ENCODE measurements at places on chromosomes 6 and 20.

- no peak for DNase-seq
Measured at GRCh38 chr6:71375676-71376075, 87.1 kb downstream of the OGFRL1 start.

GRCh38 chr6:166581091-166581511 lies 5.4 kb downstream of the RAMACL start:
- DNase-seq = no peak

DNA sequence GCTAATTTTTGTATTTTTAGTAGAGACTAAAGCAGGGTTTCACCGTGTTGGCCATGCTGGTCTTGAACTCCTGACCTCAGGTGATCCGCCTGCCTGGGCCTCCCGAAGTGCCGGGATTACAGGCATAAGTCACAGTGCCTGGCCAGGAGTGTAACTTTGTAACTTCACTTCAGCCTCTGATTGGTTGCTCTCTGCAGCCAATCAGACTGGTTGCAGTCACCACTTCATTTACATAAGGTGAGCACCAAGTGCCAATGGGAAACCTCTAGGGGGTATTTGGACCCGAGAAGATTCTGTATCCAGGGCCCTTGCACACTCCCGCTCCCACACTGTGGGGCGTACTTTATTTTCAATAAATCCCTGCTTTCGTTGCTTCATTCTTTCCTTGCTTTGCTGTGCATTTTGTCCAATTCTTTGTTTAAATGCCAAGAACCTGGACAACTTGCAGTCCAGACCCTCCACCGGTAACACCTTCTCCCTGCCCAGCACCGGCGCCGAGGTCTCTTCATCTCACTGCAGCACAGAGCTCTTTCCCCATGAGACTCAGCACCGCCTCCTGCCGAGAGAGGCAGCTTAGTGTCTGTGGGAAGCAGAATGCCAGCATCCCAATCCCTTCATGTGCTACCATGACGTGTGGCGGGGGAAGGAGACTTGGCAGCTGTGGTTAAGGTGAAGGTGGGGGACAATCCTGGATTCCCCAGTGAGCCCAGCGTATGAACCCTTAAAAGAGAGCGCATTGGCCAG lies 14.0 kb upstream of the MRGBP start:
- DNase-seq = no peak

DNA sequence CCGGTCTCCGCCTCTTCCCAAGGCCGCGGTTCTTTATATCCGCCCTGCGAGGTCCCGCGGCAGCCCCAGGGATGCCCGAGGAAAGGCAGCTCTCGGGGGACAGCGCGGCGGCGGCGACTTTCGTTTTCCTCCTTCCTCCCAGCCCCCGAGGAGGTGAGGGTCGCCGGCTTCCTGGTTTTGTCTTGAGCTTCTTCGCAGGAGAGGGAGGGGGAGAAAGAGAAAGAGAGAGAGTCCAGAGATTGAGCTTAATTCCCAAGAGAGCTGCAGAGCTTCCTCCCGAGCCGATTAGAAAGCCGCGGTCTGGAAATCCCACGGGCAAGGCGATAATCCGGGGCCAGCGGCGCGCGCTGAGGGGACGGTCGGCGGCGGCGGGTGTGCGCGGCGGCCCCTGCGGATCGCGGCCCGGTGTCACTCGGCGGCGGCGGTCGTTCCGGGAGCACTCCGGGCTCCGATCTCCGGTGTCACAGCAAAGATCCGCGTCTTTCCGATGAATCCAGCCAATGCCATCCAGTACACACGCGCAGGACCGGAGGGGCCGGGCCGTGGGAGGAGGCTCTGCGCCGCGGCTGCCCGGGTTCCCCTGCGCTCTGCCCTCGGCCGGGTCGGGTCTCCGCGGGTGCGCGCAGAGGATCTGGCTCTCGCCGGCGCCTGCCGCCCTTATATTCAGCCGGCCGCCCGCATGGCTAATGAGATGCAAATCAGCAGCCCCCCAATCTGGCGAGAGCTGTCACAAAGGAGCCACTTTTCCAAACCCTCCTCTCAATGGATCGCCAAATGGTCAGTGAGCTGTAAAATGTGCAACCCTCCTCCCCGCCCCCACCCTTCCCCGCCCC lies at the start of gene DLL1:
DLL1 (minus strand) TSS at position 783 of the 833 bp plus-strand sequence. CDS start 939 bp downstream, outside the sequence.
- no peak for DNase-seq

- no peak for DNase-seq
Measured at GRCh38 chr20:24821391-24821790, 127.7 kb upstream of the CST7 start.

DNA sequence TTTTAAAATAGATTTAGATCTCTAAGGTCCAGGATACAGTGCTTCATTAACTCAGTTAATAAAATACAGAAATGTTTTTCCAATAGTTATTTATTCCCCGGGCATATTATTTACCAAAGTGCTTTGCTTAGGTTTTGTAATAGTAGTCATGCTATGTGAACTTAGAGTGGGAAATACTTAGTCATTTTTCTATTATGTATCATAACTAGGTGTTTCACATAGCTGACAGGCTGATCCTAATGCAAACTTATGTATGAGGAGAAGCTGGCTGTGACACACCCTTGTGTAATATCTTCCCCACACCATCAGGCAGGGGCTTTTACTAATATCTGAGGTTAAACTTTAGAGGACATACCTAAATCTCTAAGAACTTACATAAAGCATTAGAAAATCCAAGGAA lies 277.7 kb upstream of the RIMS1 start:
- DNase-seq = no peak

GRCh38 chr6:12423832-12424231 lies 133.7 kb downstream of the EDN1 start:
- DNase-seq = no peak

DNA sequence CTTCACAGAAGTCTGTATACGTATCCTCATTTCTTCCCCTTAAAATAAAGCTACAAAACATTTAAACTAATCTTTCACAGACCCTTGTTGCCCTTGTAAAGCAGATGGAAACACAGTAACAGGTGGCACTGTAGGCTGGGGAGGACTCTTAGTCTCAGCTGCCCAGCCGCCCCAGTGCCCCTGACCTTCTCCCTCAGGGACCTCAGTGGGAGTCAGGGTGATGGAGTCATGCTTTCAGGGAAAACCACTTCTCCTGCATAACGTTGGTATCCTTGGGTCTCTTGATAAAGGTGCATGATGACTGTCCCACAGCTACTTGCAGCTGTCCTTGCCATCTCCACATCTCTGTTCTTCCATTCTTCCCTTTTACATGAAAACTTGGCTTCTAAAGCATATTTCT lies 198.6 kb downstream of the CDKAL1 start:
- no peak for DNase-seq

GRCh38 chr6:100566563-100566962 lies 101.8 kb upstream of the SIM1 start:
- no peak for DNase-seq

DNA sequence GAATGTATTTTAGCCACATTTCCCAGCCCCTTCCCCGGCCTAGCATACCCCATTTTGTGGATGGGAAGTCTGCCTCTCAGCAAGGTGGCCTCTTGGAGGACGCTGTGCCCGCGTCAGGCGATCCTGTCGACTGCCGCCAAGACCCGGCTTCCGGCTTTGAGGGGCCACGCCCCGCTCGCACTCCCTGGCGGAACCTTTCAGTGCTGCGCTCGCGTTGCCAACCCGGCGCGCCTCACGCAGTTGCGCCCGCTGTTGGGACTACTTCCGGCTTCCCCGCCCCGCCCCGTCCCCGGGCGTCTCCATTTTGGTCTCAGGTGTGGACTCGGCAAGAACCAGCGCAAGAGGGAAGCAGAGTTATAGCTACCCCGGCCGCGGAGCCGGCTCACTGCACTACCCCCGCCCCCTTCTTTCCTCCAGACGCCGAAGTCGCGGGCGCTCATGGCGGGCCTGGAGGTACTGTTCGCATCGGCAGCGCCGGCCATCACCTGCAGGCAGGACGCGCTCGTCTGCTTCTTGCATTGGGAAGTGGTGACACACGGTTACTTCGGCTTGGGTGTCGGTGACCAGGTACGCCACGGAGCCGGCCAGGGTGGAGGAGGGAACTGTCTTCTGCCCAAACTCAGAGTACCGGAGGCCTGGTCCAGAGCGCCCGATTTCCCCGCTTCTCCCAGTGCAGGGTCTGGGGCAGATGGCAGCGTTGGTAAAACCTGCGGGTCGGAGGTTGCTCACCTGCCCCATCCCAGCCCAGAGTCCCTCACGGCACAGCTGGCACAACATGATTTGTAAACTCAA lies at the start of gene PSMF1:
PSMF1 (plus strand) TSS at position 267 of the 792 bp plus-strand sequence; CDS start at position 439, 172 bp downstream.
- DNase-seq = peak; percentile 91

- DNase-seq = no peak
Measured at GRCh38 chr6:154390034-154390433, 33.4 kb upstream of the IPCEF1 start.

DNA sequence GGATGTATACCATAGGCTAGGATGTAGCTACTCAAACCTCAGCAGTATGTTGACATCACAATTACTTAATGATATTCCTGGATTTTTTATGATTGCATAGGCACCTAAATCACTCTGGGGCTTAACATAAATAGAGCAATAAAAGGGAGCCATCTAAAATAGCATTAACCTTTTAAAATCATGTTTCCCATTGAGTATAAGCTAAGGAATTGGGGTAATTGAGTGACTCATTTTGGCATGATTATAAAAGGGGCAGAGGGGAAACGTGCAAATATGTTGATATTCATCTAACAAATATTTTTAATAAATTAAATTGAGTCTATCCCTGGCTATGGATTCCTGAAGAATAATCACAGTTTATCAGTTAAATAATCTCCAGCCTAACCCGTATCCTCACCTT lies 74.0 kb upstream of the ADGRF1 start:
- DNase-seq = no peak

GRCh38 chr6:40042232-40042631 lies 108.0 kb upstream of the MOCS1 start:
- no peak for DNase-seq

GRCh38 chr20:19508449-19508848 lies 249.6 kb upstream of the RIN2 start:
- no peak for DNase-seq

DNA sequence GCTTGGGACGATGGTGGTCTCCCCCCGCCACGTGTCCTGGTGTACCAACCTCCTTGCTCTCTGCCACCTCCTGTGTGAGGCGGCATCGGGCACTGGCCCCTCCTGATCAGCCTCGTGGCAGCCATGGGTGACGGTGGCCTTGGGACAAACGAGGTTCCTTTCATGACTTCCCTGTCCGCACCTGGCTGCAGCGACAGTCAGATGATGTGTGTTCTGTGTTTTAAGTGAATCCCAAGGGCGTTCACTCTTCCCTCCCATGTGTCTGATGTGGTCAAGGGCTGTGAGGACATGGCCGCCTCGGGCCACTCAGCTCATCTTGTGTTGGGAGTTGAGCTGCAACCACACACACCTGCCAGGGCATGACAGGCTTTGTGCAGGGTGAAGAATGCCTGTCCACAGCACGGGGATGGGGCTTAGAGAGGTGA lies 30.4 kb upstream of the PCMTD2 start:
- no peak for DNase-seq

DNA sequence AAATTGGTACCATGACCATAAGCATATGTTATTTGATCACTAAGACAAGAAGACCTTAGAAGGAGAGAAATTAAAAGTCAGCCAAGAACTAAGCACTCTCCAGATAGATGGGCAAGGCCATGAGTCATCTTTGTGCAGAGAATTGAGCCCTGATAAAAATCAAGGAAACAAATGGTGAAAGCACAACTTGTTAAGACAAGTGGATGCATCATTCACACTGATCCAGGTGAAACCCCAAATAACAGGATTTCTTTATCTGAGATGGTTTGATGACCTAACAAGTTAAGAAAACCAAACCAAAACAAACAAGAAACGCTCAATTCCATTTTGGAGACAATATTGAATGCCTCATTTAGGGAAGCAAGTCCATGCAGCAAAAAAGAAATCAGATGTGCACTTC lies 121.6 kb downstream of the ADAT2 start:
- DNase-seq = no peak

- no peak for DNase-seq
Measured at GRCh38 chr20:17697171-17697570, 2.6 kb upstream of the BANF2 start.

- DNase-seq = no peak
Measured at GRCh38 chr6:80605165-80605989, 498.9 kb downstream of the BCKDHB start.

DNA sequence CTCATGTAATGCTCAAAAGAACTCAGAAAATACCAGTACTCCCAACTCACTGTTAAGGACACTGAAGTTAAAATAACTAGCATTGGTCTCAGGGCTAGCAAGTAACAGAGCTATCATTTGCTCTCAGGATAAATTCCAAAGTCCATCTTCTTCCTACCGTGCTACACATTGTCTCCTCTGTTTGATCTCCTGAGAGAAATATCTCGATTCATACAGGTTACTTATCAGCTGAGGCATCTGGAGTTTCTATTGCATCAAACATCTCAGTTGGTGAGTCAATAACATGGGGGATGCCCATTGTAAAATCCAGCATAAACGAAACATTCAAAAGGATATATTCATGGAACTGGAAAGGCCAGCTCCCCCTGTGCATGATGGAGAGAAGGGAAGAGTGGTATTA lies 147.4 kb downstream of the BACH2 start:
- no peak for DNase-seq
